ENCODE measurements at places on chromosomes 2 and 18.

DNA sequence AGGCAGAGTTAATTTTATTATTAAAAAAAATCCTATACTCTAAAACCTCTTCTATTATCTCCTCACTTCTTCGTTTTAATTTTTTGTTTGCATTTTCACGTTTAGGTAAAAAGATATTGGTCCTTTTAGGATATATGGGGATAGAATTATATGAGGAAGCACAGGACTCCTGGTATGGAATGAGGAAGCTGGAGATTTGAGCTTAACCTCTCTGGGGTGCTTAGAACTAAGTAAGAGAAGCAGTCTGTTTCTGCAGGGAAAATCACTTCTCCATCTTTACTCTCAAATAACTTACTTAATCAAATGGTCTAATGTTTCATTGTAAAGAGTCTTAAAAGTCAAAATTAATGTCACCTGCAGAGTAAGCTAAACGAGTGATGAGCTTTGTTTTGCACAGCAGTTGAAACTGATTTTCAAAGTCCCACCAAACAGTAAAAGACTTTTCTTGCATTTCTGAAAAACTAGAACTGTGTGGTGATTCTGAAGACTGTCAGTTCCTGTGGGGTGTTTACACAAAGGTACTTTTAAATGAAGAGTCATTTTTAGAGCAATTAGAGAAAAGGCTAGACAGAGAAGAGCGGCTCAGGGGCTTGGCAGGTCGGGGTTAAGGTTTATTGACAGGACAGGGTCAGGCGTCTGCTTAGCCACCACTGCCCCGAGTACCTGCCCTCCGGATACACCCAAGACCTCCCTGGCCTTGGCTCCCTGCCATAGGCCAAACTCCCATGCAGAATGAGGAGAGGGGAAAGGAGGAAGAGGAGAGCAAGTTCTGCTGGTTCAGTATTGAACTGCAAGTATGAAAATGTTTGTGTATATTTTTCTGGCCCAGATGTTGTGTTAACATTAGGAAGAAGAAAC is 21.6 kb downstream of the METAP1D start:
- DNase-seq: no peak

DNA sequence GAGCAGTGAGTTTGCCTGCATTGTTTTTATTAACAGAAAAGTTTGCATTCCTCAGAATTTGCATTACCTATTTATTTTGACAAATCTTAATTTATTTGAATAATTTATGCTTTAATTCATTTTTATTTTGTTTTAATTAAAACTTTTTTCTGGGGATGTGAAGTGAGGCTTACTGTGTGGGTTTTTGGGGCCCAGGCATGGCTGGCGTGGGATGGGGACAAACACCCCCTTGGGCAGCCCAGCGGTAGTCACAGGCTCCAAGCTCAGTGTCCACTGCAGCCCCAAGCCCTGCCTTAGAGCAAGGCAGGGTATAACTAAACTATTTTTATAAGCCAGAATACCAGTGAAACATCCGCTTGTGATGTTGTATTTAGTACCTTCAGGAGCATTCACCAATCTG is 95.7 kb upstream of the PXDN start:
- DNase-seq: no peak

DNA sequence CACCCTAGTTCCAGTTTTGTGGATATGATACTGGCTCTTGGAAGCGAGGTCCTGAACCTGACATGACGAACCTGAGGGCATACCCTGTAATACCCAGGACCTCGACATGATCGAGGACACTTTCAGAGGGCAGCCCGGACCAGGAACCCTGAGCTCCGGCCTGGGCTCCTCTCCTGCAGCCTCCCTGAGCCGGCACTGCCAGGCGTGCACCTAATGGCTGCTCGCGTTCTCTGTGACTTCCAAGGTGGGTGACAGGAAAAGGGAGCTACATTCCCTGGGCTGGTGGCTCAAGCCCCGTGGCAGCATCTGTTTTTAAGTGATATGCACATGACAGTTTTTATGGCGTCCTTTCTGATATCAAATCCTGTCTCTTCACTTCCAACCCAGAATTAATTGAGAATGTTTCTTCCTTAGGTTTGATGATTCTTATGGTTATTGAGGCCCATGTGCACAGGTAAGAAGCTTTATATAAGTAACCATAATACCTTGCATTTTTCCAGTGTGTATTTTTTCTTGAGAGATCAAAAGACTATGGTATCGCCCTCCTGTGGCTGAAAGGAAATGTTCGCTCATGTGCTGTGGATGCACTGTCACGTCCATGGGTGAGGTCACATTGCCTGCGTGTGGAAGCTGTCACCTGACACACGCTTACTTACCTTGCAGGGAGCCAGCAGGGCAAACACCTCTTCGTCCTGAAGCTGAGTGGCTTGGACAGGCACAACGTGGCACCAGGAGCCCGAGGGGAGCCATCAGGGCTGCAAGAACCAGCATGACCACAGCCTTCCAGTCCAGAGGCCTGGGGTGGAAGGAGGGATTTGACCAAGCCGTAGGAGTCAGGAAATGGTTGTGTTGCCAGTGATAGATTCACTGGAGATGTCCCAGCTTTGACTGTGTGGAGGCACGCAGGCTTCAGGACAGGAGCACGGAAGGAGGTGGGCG is 367.4 kb upstream of the MYT1L start:
- DNase-seq: no peak

DNA sequence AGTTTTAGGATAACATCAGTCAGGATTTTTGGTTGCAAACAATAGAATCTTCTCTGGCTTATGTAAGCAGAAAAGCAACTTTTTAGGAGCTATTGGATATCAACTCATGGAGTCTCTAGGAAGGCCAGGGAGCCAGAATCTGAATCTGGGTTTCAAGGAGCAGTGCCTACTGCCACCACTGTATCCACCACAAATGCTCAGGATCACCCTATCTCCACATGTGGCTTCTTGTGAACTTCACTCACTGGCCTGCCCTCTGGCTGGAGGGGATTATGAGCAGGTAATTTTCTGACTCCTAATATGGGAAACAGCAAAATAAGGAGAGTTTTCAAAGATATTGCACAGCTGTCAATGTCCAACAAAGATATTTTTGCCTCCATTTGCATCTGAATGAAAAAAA is 142.9 kb downstream of the PKP4 start:
- no peak for DNase-seq

GRCh38 chr18:62332431-62332830 is 7.3 kb downstream of the TNFRSF11A start:
- no peak for DNase-seq

All from SIG-M5 (cell line).